Frontal cortex (tissue), 4 donors: ENCODE measurements at places on chromosomes 2 and 18.

DNA sequence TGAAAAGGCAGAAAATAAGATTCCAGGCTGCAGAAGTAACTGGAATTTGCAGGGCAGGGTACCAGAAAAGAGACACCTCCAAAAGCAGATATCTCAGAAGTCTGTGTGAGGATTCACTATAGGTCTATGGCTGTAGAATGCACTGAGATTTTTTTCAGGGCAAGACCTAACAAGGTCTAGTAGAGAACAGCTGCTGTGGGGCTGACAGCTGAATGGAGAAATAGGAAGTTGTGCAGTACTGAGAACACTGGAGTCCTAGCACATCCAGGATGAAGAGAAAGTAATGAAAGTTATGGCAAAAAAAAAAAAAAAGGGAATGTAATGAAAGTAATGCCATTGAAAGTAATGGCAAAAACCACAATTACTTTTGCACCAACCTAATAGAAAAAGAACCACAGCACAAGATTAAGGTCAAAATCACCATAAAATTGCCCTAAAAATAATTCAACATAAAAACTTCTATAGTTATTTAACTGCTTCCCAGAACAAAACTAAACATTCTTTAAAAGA is 57.3 kb downstream of the CPO start:
- no peak for DNase-seq

GRCh38 chr2:210606001-210606400 is 49.6 kb downstream of the CPS1 start:
- no peak for DNase-seq

DNA sequence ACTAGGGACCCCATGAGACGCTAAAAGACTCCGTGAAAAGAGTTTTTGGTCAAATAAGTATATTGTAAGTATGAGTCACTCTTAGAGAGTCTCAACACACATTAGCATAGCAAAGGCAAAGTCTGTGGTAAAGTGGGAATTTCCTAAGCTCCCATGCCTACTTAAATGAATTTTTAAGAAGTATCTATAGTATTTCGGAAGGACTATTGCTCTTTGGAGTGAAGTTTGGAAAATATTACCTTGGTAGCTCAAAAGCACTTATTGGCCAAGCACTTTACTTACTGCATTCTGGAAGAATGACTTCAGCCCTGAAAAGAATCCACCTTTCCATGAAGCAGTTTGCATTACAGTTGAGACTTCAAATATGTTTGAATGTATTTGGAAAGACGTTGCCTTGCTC is 57.1 kb downstream of the CAVIN2 start:
- no peak for DNase-seq

DNA sequence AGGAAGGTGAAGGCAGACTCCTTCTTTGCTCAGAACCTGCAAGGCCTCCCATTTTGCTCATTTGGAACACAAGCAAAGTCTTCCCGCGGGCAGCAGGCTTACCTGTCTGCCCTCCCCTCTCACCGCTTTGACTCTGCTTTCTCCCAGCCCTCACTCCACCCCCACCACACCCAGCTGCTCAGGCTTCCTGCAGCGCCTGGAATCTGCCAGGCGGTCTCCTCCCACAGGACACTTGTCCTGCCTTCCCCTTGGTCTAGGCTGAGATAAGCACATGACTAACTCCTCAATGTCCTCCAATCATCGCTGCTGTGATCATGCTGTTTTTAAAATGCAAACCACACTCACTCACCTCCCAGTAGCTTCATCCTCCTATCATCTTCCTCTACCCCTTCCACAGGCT is 430.0 kb downstream of the ZNF516 start:
- no peak for DNase-seq

GRCh38 chr2:38586931-38587330 is 15.8 kb downstream of the HNRNPLL start:
- DNase-seq, result no peak

GRCh38 chr2:237283131-237283928 is 130.6 kb downstream of the COL6A3 start:
- DNase-seq, result no peak

- DNase-seq, result no peak
Measured at GRCh38 chr2:9780368-9781130, 62.7 kb upstream of the TAF1B start.

GRCh38 chr2:43210467-43211303 is 15.7 kb downstream of the ZFP36L2 start:
- DNase-seq, result no peak

DNA sequence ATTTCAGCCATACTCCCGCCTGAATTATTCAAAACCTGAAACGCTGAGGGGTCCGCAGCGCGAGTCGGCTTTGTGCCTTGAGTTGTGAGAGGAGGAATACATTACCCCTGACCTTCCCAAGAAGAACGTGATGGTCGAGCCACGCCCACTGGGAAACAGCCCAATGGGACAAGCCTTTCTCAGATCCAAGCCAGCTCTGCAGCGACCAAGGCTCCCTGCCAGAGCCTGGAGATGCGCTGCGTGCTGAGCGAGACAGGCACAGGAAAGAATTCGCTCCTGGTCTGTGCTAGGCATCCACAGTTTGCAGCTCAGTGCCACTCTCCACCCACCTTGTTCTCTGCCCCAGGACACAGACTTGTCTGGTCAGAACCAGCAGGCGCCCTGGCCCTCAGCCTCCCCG is 74.1 kb upstream of the GLI2 start:
- DNase-seq, result no peak

DNA sequence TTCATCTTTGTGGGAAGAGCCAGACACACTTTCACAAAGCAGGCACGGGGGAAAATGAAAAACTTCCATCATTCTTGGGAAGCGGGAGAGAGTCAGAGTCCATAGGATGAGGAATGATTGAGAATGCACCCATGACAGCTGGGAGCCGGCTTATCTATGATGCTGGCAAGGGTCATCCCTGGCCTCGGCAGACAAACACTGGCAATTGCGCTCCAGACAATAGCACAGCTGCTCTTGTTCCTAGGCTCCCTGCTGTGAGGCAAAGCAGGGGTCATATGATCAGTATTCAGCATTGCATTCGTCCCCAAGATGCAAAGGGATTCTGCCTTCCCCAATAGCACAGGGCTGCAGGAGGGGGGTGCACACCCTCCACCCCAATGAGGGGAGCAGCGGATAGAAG is 33.0 kb downstream of the CYRIA start:
- no peak for DNase-seq

DNA sequence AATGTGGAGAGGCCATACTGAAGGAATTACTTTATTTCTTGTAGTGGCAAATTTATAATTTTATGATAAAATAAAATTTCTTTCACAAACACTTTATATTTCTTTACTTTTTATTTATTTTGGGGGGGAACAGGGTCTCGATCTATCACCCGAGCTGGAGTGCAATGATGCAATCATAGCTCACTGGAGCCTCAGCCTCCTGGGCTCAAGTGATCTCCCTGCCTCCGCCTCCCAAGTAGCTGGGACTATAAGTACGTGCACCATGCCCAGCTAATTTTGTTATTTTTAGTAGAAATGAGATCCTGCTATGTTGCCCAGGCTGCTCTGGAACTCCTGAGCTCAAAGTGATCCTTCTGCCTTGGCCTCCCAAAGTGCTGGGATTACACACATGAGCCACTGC is 59.6 kb downstream of the SOS1 start:
- DNase-seq, result no peak

DNA sequence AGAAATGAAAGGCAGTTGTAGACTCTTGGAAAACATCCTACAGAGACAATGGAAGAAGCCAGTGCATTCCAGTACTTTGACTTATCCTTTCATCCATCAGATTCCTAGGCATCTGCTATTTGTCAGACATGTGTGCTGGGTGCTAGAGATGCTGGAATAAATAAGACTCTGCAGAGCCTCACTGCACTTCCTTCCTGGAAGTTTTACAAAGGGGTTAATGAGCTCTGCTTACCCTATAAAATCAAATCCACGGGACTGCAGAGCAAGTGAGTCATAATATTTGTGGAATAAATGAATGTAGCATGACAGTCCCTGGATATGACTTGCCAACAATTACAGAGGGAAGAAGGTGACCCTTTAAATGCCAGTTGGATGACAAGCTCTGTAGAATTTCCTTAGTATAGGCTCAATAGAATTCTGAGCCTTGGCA is 52.7 kb upstream of the NPAS2 start:
- DNase-seq, result no peak

DNA sequence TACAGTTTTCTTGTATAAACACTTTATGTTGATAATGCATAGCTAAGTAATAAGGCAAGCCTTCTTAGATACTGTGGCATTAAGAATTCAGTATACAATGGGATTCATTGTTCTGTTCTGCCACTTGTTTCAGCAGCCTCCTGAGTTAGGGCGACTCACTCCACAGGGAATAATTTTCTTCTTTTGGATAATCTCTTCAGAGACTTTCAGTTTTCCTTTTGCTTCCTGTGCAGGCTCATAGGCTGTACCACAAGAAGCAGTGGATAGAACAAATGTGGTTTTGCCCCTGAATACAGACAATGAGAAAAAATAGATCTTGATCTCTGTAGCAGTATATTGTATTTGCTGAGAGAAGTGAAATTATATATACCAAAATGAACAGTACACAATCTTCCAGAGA is 298.0 kb downstream of the ZNF407 start:
- DNase-seq, result no peak

- DNase-seq, result no peak
Measured at GRCh38 chr2:171712051-171712450, 24.8 kb downstream of the DYNC1I2 start.

DNA sequence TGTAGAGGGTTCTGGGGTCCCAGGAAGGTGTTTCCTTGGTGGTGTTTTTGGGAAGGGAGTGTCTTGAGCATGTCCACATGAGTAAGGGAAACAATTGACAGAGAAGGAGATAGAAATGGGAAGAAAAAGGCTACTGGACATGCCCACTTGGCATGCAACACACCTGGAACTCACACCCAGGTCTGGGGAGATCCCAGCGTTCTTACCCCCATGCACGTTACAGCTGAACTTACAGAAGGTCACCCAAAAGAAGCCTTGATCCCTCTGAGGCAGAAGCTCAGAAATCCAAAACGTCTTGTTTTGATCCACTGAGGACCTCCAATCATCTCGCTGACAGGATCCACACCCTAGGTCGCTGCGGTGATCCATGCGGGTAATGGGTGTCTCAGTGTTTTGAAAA is 142.0 kb downstream of the ZNF516 start:
- DNase-seq, result no peak

GRCh38 chr18:69239849-69240674 is 160.6 kb upstream of the DOK6 start:
- no peak for DNase-seq

GRCh38 chr18:59343926-59344325 is 15.1 kb downstream of the LMAN1 start:
- no peak for DNase-seq

DNA sequence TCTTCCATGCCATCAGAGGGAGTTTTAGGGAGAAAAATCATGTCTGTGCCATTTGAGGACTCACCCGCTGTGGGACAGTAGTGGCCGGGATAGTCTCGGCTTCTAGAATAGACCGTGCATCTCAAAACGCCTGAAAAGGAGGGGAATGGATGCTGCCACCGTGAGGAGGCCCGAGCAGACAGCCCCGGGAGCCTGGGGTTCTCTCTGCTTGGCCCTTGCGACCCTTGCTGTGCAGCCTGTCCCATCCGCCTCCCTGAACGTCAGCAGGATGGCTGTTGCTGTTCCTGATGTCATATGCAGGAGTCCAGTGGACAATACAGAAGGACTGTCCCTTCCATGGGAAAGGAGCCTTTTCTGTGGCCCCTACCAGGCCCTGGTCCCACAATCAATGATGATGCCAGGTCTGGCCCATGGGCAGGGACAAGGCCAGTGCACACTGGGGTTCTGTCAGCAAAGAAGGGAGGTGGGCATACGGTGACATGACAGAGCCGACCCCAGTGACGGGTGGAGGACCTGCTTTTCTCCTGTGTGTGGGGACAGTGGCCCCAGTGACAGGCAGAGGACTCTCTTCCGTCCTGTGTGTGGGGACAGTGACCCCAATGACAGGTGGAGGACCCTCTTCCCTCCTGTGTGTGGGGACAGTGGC is 58.8 kb downstream of the ACKR3 start:
- DNase-seq, result no peak
